ENCODE measurements at places on chromosomes 2 and 18.

DNA sequence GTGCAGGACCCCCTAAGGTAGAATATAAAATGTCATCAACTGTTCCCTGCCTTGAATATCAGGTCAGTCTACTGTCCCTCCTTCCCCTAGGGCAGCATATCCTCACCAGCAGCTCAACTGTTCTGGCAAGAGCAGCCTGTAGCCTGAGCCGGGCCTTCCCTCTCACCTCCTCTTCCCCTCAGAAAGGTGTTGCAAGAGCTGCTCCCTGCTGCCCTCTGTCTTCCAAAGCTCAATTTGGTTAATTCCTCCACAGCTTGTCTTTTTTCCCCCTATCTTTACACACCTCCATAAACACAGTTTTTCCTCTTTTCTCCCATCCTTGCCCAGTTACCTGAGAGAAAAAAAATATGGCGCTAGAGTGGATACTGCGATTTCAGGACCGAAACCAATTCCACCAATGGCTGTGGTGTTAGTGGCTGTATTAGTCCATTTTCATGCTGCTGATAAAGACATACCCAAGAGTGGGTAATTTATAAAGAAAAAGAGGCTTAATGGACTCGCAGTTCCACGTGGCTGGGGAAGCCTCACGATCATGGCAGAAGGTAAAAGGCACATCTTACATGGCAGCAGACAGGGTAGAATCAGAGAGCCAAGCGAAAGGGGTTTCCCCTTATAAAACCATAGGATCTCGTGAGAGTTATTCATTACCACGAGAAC, 184.7 kb downstream of the MREG start:
- peak; percentile 45 for DNase-seq

DNA sequence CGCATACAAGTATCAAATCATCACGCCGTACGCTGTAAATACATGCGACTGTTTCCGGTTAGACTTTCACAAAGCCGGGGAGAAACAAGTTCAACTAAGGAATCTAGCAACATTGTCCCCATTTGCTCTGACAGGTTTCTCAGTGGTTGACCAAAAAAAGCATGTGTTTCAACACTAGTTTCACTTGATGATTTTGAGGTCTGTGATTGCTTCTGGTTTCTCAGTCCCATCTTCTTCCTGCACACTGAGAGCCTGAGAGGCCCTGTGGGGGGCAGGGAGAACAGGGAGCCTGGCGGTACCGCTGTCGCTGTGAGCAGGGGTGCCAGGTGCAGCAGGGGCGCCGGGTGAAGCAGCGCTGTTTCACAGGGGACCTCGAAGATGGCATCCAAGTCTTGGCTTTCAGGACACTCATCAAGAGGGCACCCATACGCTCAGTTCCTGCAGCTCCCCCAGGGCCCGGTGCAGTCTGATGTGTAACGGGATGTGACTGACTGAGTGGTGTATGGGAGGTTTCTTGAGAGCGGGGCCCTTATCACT, 270.9 kb downstream of the TWIST2 start:
- DNase-seq = no peak

GRCh38 chr18:4806331-4806730, 351.2 kb upstream of the DLGAP1 start:
- no peak for DNase-seq

- no peak for DNase-seq
These were observed 110.1 kb downstream of the BAZ2B start for GRCh38 chr2:159506202-159506601.

GRCh38 chr2:157414050-157414449, 29.8 kb downstream of the CYTIP start:
- DNase-seq = no peak

GRCh38 chr2:28610583-28611201, 114.8 kb downstream of the PLB1 start:
- DNase-seq = peak; percentile 53

DNA sequence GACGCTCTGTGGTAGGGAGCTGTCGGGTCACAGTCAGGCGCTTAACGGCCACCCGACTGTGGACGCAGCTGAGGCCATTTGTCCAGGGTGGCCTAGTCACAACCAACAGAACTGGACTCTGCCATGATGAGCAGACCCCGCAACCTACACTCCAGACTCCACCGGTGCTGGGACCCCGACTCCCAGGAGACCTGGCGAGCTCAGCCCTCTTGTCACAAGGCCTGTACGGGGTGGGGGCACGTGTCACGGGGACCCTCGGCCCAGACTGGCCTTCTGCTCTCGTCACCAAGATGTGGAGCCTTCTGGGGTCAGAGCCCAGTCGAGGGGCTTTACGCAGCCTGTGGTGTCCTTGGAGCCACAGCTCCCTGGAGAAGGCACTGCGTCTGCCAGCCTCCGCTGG, 22.5 kb downstream of the NFATC1 start:
- no peak for DNase-seq

- DNase-seq = no peak
These were observed 532.8 kb downstream of the FBXO15 start for GRCh38 chr18:73614812-73615211.

DNA sequence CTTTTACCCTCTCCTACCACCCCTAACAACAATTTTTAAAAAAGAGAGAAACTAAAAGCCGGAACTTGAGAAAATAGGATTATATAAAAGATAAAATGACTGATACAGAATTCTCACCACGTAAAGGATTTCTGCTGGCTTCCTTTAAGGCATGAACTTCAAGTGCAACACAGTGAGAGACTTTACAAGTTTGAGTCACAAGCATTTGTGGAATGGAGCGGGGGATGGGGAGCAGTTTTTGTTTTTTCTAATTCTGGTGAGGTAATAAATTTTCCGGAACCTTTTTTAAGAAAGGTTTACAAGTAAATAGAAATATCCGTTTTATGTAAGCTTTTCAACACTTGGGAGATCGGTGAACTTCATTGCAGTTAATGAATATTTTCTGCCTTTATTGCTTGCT, 1.8 kb upstream of the CDH2 start:
- no peak for DNase-seq
